ENCODE measurements at places on chromosomes 5 and 9. TPM values are rescaled to one million over a fixed set of nuclear protein-coding genes. Genes with fewer than 3 reads are reported as not detected.

DNA sequence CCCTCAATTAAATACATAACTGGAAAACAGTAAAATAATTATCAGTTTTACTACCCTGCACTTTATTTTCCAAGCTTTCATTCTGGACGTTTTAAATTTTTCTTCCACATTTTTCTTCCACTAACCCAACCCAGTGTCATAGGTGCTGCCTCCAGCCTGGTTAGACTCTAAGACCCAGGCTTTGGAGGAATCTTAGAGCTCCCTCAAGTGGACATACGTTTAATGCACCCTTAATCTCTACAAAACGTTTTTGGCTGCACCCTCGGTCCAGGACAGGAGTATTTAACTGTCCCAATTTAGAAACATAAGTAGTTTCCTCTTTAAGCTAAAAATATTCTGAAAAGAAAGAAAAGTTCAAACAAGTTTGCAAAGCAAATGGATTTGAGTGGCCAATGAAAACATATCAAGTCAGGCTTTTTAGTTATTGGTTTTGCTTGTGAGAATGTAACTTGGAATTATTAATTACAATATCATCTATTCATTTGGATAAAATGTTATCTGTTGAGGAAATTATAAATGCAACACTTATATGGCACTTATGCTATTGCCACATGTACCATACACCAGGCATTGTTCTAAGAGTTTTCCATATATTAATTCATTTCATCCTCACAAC lies 38.9 kb downstream of the CDH6 start:
- DNase-seq = no peak

DNA sequence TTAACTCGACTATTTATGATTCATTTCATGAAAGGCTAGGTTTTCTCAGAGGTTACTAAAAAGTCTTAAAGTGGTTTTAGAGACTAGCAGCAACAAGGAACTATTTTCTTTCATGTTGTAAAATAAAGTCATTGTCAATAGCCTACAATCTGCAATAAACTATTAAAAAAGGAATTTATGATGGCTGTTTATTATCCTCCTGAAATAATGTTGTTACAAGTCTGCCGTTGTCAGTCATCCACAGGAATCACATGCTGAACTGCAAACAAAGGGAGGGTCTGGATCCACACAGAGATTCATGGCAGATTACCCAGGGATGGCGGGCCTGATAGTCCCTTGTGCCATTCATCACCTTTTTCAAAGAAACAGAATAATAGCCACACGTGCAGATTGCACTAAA lies 49.2 kb downstream of the TMEM174 start:
- DNase-seq = no peak

The PCDHGB1 gene
- total RNA-seq = 7.8 TPM

DNA sequence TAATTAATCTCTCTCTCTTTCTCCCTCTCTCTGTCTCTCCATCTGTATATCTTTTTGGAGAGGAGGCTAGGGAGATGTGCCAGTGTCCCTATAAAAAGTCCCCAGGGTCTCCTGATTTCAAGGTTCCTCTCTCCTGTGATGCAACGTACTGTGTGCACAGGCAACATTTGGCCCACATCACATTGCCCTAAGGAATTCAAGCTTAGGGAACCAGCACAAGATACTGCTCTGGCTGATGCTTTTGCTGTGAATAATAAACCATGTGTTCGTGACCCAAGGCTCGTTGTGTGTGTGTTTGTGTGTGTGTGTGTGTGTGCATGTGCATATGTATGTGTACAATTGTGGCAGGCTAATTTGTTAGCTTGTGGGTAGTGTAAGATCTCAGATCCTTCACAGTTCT lies 9.7 kb downstream of the SPATA9 start:
- no peak for DNase-seq

Data from sciatic nerve (tissue), 2 donors.